AG08396 (cell line): ENCODE measurements at places on chromosomes 3 and 15.

DNA sequence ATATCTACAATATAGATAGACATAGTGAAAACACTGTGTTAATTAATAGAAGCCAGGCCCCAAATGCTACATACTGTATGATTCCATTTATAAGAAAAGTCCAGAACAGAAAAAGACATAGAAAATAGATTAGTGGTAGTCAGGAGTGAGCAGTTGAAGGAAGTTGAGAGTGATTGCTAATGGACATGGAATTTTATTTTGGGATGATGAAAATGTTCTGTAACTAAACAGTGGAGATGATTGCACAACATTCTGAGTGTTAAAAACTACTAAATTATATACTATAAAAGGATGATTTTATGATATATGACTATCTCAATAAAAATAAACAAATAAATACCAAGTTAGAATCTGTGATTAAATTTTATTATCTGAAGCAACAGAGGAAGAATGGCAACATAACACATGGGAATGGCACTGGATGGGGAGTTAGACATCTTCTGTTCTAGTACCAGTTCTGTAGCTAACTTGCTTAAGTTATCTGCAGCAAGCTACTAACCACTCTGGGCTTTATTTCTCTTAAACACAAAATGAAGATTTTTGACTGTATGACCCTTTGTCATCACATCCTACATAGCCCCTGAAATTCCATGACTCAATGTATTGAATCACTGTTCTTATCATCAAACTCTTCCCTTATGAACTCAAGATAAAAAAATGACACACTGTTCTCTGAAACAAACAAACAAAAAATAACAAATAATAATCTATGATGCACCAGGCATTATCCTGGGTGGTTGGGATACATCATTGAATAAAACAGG is 612.7 kb downstream of the TBL1XR1 start:
- DNase-seq: peak; percentile 5

- DNase-seq: no peak
These were observed 5.7 kb downstream of the GHSR start for GRCh38 chr3:172442606-172443005.

GRCh38 chr3:107523289-107523538 is 452 bp downstream of the BBX start:
- DNase-seq: no peak

- no peak for DNase-seq
These were observed 7.0 kb upstream of the USP4 start for GRCh38 chr3:49346797-49347251.

- no peak for DNase-seq
These were observed 11.8 kb downstream of the VILL start for GRCh38 chr3:38002291-38002876.

- no peak for DNase-seq
These were observed 159.8 kb upstream of the CTDSPL start for GRCh38 chr3:37701734-37702433.

DNA sequence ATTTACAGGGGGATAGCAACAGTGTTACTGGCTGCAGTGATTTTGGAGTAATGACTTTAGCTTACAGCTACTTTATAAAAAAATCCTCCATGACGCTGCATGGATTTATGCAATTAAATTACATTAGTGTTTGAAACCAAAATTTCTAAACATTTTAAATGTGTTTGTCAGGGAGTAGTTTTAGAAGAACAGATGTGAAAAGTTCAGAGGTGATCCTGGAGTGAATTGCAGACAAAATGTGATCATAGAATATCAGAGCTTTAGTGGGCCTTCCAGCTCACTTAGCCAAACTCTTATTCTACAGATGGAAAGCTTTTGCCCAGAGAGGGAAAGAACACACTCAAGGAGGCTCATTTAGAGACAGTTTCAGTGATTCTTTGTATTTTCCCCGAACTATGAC is 376.3 kb downstream of the LPP start:
- DNase-seq: no peak

- DNase-seq: no peak
These were observed 12.7 kb downstream of the CCNL1 start for GRCh38 chr3:157147099-157147803.

GRCh38 chr3:193857996-193858395 is 265.0 kb downstream of the OPA1 start:
- peak; percentile 67 for DNase-seq

DNA sequence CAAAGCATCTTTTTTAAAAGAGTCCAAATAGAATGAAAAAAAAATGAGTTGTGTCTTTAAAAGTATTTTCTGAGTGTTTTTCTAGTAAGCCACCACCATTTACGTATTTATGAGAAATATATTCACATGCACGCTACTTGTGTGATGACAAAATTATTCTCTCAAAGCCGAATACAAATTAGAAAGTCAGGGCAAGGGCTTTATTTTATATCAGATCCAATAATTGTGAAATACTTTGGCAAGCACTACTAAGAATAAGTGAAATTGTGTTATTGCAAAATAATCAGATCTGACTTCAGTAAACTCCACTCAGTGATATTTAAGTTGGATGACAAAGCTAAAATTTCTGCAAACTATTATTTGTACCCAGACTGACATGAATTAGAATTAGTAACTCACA is 589.3 kb upstream of the KCNMB2 start:
- DNase-seq: no peak

DNA sequence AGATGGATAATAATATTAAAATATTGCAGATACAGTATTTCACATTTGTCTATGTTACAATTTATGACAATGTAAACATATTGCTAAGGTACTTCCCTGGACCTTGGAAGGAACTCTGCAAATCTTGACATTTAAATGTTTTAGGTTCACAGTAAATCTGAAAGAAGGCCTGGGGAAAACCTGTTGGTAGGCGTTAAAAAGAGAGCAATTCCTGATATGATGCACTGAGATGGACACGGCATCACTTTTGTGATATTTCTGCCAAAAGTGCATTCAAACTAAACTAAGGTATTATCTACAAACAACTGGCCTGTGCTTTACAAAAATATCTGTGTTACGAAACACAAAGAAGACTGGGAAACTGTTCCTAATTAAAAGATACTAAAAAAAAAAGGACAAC is 6.1 kb upstream of the TP63 start:
- DNase-seq: no peak

DNA sequence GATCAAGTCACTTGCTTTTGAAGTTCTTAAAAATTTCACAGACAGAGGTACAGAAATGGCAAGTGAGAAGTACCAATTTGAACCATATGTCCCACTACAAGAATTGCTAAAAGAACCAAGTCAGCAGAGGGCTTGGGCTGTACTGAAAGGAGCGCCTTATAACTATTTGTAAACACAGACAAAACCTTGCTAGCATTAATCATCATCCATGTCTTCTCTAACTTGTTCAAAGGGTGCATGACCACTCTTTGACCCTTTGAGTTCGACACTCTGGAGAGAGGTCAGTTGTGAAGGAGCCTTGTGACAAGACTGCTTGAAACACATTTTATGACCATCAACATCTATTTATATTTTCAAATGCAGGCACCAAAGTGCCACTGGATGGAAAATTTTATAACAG is 191.7 kb downstream of the PDZRN3 start:
- DNase-seq: no peak

DNA sequence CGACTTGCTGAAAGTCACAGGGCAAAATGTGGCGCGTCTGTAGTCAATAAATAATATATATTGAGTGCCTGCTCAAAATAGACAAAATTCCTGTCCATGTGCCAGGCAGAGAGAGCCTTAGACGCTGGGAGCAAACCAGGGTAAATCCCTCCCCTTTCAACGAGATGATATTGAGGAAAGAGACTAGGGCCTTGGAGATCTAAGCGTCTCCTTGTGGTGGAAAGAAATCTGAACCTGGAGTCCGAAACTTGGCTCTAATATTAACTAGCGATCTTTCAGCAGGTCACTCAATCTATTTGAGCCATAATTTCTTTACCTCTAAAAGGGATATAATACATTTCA is 348 bp upstream of the DPP8 start:
- DNase-seq: no peak

- DNase-seq: no peak
These were observed 137.9 kb downstream of the SUCLG2 start for GRCh38 chr3:67516496-67516895.

DNA sequence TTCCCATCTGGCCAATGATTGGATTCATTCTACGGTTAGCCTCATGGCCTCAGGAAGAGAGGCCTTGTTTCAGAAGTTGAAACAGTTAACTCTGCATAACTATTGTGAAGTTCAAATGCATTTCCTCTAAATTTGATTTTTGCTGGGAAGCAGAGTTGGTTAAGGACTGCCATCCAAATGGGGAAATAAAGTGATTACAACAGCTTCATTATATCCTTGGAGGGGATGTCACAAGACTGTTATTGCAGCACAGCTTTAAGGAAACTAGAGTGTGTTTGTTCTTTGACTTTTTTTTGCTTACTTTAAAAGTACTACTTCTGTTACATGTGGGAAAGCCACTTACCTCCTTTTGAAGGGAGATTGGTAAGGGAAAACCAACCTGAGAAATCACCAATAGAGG is 164.8 kb downstream of the AKAP13 start:
- no peak for DNase-seq
